ENCODE measurements at places on chromosomes 7 and 10. TPM values are rescaled to one million over a fixed set of nuclear protein-coding genes. Genes with fewer than 3 reads are reported as not detected.

Gene GOLGA7B
- not detected for total RNA-seq

Gene OR2A7
- total RNA-seq = 0.21 TPM

Gene GET4
- 48.4 TPM for total RNA-seq

Gene CYP2W1
- total RNA-seq = not detected

Gene CPED1
- 0.22 TPM for total RNA-seq

Gene PON1
- total RNA-seq = not detected

Gene EPO
- total RNA-seq = not detected

Gene OR2A1
- total RNA-seq = not detected

Gene GSTO2
- 0.95 TPM for total RNA-seq

Gene PRTFDC1
- 24.2 TPM for total RNA-seq

Gene MSS51
- 3.5 TPM for total RNA-seq

Gene FAM131B
- 1.4 TPM for total RNA-seq

Gene RGS10
- total RNA-seq = 21.8 TPM

Gene LIPF
- total RNA-seq = not detected

Gene CWF19L1
- total RNA-seq = 30.3 TPM
